MV-4-11 (cell line): ENCODE measurements at places on chromosomes 2 and 18.

- DNase-seq = peak; percentile 57
Measured at GRCh38 chr18:33231474-33232317, 208.8 kb downstream of the CCDC178 start.

DNA sequence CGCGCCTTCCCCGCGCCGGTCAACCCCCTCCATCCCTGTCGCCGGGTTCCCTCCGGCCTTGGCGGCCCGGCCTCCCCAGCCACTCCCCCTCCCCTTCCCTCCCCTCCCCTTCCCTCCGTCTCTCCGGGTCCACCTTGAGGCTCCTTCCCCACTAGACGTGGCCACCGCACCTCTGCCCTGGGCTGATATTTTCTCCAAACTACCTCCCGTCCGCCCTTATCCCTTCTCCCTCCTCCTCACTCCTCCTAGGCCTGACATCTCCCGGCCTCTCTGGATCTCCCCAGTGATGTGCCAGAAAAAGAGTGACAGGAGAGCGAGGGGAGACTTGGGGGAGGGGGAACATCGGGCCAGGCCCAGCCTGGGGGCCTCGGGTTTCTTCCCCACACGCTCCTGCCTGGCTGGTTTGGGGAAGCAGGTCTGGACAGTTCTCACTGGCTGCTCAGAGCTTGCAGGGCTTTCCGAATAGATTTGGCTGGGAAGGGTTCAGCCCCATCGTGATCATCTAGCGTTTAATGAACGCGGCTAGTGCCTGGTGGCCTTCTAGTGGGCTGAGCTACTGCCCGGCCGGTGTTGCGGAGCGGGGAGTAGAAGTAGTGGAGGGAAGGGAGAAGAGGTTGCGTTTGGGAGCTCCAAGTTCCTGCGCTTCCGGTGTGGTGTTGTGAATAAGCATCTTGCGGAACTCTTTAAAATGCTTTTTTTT, 641 bp downstream of the MAPRE3 start:
- DNase-seq = peak; percentile 41

- DNase-seq = no peak
Measured at GRCh38 chr2:227308784-227309183, 16.3 kb upstream of the MFF start.

GRCh38 chr2:238087211-238087610, 12.9 kb upstream of the ESPNL start:
- peak; percentile 87 for DNase-seq

- DNase-seq = no peak
Measured at GRCh38 chr2:48284621-48285212, 245.2 kb upstream of the STON1 start.

DNA sequence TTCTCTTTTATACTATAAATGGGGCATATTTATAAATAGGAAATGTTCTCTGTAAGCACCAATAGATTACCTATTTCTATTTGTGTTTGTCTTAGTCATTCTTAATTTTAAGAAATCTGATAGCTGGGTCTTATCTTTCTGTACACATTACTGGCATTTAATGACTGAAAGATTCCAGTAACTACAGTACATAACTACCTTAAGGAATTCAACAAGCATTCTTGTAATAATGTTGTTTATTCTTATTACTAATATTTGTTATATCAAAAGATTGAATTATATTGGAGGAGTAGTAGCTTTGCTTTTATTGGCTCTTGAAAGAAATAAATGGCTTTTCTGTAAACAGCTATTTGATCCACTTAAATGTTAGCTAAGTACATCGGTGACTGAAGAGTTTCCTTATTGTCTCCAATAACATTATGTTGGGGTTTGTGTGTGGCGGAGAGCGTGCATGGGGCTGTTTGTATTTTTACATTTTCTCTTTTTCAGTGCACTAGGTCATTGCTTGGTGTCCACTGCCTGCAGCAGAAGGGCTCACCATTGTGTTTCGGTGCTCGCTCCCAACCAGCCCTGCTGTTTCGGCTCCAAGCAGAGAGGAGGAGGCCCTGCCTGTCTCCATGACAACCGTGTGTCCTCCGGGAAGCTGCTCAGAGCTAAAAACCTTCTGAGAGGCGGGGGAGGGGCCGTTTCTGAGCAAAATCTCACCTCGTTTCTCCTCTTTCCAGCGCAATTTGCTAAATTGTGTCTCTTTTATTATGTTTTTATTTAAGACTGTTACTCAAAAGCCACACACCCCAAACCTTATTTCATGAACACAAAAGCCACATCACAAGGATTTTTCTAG, 112.5 kb upstream of the SLC38A11 start:
- DNase-seq = no peak

DNA sequence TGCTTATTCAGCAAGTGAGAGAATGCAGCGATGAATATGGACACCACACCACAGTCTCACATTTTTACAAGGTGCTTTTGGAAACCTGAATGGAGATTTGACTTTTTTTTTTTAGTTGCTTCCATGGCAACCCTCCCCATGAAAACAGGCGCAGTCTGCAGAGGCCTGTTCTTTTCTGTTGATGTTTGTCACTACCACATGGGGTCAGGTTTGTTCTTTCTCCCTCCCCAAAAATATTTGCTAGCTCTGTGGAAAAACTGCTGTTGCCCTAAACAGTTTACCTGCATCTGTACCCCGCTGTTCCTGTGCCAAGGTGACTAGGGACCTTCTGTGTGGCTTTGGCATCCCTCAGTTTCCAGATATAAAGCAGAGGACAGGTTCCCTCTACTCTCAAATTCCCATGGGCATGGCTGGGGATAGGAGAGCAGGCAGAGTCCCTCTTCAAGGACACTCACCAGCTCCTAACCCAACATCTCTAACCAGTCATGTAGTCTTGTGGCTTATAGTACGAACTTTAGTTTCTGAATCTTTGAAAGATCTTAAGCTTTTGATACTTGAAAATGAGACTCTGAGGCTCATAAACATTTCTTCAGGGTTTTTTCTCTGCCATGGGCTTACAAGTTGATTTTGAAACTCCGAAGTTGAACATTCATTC, 14.7 kb upstream of the MAPRE2 start:
- DNase-seq = no peak

GRCh38 chr2:30223413-30223874, 7.9 kb upstream of the LBH start:
- DNase-seq = peak; percentile 69

GRCh38 chr18:69330385-69331005, 70.2 kb upstream of the DOK6 start:
- DNase-seq = no peak

GRCh38 chr2:100924520-100925451, 77.3 kb upstream of the RPL31 start:
- DNase-seq = peak; percentile 45

- no peak for DNase-seq
Measured at GRCh38 chr18:12608301-12608700, 49.6 kb downstream of the SPIRE1 start.

GRCh38 chr2:128632501-128632800, 313.8 kb upstream of the HS6ST1 start:
- DNase-seq = no peak

- DNase-seq = no peak
Measured at GRCh38 chr18:54229421-54230059, 5.1 kb upstream of the MBD2 start.

DNA sequence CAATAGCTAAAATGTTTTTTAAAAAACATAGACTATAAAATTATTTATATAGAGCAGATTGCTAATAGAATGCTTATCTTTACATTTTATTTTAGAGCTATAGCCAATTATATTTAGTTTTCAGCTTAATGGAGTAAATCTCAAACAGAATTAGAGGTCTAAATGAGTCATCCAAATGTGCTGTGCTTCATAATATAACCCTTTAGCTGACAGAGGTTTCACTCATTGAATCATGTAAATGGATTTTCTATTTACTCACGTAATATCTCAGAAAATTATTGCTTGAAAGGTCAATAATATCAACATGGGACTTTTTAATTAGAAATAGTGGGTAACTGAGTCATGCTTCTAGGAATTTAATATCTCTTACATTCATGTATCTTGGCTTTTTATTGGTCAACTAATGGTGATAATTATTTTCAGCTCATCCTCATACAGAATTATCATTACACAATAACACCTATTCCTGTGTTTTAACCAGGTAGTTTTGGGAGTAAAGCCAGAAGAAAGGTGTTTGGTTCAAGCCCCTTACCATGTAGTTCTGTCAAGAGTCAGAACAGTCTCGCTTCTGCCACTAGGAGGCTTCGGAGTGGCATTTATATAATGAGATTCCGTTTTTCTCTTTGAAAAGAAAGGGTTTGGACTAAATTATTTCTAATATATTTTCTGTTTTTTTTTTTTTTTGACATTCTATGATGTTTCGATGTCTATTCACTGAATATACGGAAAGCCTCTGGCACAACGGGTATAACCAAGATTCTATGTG, 217.6 kb downstream of the CDH7 start:
- DNase-seq = no peak

DNA sequence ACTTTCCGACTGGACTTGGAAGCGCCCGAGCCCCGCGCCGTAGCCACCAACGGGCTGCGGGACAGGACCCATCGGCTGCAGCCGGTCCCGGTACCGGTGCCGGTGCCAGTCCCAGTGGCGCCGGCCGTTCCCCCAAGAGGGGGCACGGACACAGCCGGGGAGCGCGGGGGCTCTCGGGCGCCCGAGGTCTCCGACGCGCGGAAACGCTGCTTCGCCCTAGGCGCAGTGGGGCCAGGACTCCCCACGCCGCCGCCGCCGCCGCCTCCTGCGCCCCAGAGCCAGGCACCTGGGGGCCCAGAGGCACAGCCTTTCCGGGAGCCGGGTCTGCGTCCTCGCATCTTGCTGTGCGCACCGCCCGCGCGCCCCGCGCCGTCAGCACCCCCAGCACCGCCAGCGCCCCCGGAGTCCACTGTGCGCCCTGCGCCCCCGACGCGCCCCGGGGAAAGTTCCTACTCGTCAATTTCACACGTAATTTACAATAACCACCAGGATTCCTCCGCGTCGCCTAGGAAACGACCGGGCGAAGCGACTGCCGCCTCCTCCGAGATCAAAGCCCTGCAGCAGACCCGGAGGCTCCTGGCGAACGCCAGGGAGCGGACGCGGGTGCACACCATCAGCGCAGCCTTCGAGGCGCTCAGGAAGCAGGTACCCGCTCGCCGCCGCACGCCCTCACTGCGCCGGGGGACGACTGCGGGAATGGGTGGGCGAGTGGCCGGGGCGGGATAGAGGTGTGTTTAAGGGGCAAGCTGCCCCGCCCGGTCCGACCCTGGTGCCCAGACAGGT, 713 bp downstream of the ATOH8 start:
- DNase-seq = peak; percentile 11

GRCh38 chr2:27720004-27720551, 51.4 kb upstream of the MRPL33 start:
- peak; percentile 57 for DNase-seq

DNA sequence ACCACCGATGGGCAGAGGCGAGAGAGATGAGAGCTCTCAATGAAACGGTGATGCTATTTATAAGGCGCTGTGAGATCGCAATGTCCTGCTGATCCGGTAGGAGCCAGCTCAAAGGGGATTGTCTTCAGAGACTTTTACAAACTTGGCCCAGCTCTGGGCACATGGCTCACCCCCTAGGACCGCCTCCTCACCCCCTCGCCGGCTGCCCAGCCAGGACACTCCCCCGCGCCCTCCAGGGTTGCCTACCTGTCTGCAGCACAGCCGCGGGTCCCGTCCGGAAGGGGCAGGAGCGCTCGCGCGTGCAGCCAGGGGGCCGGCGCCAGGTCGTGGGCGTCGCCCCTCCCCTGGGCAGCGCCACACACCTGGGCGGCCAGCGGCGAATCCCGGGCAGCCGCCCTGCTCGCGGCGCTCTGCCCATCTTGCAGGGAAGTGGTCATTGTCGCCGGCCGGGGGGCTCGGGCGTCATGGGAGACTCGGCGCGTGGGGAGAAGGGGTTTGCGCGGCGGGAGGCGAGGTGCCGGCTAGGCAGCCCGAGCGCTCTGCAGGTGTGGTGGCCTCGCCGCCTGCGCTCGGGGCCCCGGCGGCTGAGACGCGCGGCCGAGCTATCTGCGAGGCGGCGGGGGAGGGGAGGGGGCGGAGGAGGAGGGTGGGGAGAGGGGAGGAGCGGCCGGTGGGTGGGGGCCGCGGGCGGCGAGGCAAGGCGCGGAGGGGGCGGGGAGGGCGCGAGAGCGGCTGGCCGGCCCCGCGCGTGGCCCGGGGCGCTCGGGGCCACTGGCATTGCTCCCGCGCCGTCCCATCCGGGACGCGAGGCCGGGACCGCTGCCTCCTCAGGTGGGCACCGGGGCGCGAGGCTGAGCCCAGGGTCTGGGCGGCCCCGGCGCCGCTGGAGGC, at the start of gene GRB14:
Gene GRB14 (minus strand): TSS at position 610 of the 891 bp plus-strand sequence. CDS start 173 bp downstream, at position 437.
- no peak for DNase-seq

DNA sequence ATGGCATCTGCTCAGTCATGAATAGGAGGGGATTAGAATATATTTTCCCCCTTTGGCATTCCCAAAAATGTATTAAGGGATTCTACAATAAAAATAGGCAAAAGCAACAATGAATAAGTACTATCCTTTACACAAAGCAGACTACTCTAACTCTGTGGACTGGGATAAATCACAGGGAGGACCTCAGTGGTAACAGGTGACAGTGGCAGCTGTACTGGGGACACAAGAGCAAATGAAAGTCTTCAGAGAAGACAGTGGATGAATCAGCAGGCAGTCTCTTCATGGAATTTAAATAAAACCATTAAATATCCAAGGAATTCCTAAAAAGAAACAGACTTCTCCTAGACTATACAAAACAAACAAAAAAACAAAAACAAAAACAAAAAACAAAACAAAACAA, 4.8 kb downstream of the CDH7 start:
- DNase-seq = no peak

DNA sequence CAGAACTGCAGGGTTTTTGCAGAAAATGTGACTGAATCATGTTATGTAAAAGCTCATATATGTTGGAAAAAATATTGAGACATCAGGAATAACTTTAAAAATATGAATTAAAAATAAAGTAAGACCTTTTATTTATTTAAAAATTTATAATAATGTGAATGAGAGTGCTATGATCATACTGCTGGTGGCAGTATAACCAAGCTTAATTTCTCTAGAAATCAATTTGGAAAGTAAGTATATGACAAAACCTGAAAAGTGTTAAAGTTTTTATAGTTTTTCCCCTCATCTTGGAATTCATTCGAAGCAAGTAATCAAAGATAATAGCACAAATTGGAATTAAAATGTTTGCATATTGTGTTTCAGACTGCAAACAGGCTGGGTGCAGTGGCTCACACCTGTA, 7.5 kb downstream of the SLC39A10 start:
- no peak for DNase-seq

DNA sequence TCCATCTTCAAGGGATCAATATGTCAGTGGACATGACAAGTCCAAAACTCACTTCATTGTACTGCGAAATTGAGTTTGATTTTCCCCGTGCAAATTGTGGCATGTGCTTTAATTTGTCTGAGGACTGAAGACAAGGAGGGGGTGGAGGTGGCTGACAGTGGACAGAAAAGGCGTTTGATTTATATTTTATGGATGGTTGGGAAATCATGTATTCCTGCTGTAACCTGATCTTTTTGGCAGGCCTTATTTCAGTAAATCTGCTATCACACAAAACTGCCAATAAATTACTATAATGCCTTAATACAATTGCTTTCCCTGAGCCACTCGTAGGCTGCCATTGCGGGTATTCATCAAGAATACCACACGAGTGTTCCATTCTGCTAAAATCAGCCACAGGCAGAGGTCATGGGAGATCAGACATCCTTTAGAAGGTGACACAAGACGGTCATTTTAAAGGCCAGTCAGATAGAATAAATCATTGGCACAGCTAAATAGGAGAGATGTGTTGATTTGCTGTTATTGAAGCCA, 720.5 kb downstream of the MBD2 start:
- DNase-seq = no peak

- no peak for DNase-seq
Measured at GRCh38 chr2:152336119-152336853, 1.3 kb downstream of the FMNL2 start.
